ENCODE measurements at places on chromosomes 16 and 17. TPM values are rescaled to one million over a fixed set of nuclear protein-coding genes. Genes with fewer than 3 reads are reported as not detected.

KRT12 gene
- total RNA-seq = not detected

CCNF gene
- 1.4 TPM for total RNA-seq

GGNBP2 gene
- total RNA-seq = 36.6 TPM

IRX6 gene
- 1.4 TPM for total RNA-seq

FGF11 gene
- total RNA-seq = 9.8 TPM

CES5A gene
- 0.35 TPM for total RNA-seq

CES3 gene
- 2.0 TPM for total RNA-seq

AGRP gene
- total RNA-seq = not detected

TSPAN10 gene
- total RNA-seq = 0.24 TPM

TVP23A gene
- 0.19 TPM for total RNA-seq

NOG gene
- total RNA-seq = 0.65 TPM

SBK1 gene
- 2.0 TPM for total RNA-seq

PCGF2 gene
- total RNA-seq = 22.2 TPM

KRT33B gene
- not detected for total RNA-seq

TNFRSF12A gene
- total RNA-seq = 29.4 TPM

ATP2C2 gene
- not detected for total RNA-seq

CHTF8 gene
- 52.5 TPM for total RNA-seq

HNF1B gene
- not detected for total RNA-seq

DNAI2 gene
- not detected for total RNA-seq

ABI3 gene
- 5.5 TPM for total RNA-seq

IGF2BP1 gene
- not detected for total RNA-seq

SLC22A31 gene
- total RNA-seq = not detected

KRTAP9-2 gene
- not detected for total RNA-seq

LPO gene
- total RNA-seq = not detected

TP53TG3C gene
- total RNA-seq = not detected

GLIS2 gene
- 14.6 TPM for total RNA-seq

PLEKHH3 gene
- total RNA-seq = 27.5 TPM

KRT9 gene
- not detected for total RNA-seq

DCUN1D3 gene
- 14.6 TPM for total RNA-seq

KRTAP1-5 gene
- total RNA-seq = not detected

TMEM100 gene
- total RNA-seq = 15.5 TPM

EPX gene
- not detected for total RNA-seq

SCNN1B gene
- total RNA-seq = not detected

CAPNS2 gene
- not detected for total RNA-seq

OR1A1 gene
- total RNA-seq = not detected

CD300E gene
- 0.38 TPM for total RNA-seq

HOXB6 gene
- 0.78 TPM for total RNA-seq

RGS9 gene
- 2.4 TPM for total RNA-seq

TUBG2 gene
- 12.4 TPM for total RNA-seq

TBC1D3 gene
- not detected for total RNA-seq

RASD1 gene
- total RNA-seq = 39.8 TPM

ST6GALNAC1 gene
- 2.8 TPM for total RNA-seq

LRRC3C gene
- total RNA-seq = not detected
